ENCODE measurements at places on chromosomes 11 and 22.
A peak's percentile ranks its signal among the peaks of the same experiment; 100 is the strongest.

- DNase-seq, result no peak
Observed at GRCh38 chr11:46668480-46669085, 31.8 kb downstream of the ARHGAP1 start.

DNA sequence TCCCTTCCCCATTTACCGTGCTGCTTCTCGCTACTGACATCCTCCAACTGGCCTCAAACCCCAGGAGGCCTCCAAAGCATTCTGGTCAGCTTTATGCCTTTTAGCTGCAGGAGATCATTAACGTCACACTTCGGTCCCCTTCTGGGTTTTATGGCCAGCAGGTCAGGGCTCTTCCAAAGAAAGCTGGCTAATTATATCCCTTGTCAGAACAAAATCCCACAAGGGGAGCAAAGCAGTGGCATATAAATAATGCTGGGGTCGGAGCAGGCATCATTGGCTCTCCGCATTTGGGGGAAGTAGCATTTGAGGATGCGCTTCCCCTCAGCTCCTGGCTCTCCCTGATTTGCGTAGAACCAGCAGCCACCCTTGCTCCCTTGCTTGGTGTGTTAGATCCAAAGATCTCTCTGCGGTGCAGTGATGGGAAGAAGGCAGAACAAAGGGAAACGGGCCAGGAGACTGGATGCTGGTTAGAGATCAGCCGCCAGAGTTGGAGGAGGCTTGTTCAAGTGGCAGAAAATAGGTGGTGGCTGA is 117.4 kb downstream of the DBX1 start:
- DNase-seq, result no peak

DNA sequence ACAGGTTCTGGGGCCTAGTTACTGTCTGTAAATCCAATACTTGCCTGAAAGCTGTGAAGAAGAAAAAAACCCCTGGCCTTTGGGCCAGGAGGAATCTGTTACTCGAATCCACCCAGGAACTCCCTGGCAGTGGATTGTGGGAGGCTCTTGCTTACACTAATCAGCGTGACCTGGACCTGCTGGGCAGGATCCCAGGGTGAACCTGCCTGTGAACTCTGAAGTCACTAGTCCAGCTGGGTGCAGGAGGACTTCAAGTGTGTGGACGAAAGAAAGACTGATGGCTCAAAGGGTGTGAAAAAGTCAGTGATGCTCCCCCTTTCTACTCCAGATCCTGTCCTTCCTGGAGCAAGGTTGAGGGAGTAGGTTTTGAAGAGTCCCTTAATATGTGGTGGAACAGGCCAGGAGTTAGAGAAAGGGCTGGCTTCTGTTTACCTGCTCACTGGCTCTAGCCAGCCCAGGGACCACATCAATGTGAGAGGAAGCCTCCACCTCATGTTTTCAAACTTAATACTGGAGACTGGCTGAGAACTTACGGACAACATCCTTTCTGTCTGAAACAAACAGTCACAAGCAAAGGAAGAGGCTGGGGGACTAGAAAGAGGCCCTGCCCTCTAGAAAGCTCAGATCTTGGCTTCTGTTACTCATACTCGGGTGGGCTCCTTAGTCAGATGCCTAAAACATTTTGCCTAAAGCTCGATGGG is 13.5 kb downstream of the PIK3IP1 start:
- DNase-seq, result no peak

DNA sequence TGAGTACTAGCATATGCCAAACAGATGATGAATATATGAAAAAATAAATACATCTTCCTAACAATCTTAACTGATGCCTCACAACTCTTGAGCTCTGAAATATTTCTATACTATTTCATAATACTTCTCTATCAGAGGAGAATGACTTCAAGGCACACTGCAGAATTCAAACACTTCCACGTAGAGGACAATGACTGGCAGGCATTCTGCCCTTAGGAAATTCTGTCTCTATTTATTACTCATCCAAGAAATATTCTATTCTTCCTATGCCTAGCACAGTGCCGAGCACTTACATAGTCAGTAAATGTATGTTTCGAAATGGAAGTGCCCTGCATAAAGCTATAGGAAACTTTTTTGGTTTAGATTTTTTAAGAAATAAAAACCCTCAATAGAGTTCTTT is 809.1 kb downstream of the DLG2 start:
- peak; percentile 35 for DNase-seq

DNA sequence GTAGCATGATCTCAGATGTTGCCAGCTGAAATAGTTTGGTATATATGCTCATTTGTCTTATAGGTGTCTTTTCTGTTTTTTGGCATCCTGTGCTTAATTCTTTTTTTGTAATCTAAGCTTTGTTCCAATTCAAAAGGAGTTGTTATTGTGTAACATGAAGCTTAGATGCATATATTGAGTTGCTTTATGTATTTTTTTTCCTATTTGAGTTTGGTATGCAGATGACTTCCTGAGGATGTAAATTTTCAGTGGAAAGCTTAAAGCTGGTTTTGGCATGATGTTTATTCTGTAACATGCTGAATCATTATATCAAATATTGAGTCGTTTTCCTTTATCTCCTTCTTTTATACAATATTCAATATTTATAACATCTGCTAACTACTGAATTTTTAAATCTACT is 69.4 kb downstream of the DDX10 start:
- no peak for DNase-seq

GRCh38 chr22:48366591-48366990 is 1461.1 kb downstream of the BRD1 start:
- no peak for DNase-seq

DNA sequence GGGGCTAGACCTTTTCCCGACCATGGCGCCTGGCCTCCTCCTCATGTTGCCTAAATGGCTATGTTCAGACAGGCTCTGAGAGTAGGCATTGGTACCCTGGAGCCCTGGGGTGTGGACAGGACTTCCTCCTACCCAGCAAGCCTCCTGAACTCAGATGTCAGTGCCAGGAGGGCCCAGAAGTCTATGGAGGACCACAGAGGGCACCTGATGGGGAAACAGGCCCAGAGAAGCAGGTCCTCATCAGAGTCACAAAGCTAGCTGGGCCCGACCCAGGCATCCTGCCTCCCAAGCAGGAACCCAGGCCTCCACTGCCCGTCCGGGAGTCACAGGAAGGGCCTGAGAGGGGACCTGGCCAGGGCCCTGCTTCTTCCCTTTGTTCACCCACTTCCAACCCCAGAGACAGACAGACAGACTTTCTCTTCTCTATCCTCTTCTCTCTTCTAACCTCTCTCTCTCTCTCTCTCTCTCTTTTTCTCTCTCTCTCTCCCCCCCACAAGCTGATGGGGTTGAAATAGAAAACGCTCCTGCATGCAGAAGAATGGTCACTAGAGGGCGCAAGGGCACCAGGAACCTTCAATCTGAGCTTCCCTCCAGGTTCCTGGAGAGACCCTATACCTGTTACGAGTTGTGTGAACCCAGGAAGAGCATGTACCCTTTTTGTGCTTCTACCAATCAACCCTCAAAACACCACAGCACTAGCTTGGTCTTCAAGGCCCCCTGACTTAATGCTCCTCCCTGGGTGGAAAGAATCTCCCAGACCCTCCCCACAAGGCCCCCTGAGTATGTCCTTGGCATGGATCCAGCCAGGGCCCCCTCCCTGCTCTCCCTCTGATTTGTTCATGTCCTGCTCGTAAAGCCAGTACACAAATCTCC is 27.1 kb downstream of the ARAP1 start:
- peak; percentile 88 for DNase-seq

DNA sequence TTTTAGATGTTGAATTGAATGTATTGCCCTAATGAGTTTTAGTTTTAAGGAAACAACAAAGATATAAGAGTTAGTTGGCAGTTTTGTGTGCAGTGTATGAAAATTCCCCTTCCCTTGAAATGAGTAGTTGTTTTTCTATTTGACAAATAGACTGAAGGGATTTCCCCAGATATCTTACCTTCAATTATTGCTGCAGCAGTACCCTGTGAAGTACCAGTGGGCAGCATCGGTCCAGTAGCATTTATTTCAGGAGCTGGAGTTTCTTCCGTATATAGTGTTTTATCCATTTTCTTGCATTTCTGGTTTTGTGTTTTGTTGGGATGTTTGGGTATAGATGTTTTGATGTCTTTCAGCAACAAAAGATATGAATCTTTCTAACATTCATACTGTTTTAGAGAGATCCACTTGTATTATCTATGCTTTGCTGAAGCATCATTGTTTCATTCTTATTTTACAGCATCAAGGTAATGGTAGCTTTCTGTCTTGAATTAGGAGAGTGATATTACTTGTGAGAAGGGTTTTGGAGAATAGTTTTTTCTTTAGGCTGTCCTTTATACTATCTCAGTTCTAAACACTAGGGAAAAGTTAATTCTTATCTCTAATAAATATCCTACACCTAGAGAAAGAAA is 7.4 kb downstream of the KMT2A start:
- no peak for DNase-seq
